ENCODE measurements at places on chromosomes 3 and 15. TPM values are rescaled to one million over a fixed set of nuclear protein-coding genes. Genes with fewer than 3 reads are reported as not detected.

DNA sequence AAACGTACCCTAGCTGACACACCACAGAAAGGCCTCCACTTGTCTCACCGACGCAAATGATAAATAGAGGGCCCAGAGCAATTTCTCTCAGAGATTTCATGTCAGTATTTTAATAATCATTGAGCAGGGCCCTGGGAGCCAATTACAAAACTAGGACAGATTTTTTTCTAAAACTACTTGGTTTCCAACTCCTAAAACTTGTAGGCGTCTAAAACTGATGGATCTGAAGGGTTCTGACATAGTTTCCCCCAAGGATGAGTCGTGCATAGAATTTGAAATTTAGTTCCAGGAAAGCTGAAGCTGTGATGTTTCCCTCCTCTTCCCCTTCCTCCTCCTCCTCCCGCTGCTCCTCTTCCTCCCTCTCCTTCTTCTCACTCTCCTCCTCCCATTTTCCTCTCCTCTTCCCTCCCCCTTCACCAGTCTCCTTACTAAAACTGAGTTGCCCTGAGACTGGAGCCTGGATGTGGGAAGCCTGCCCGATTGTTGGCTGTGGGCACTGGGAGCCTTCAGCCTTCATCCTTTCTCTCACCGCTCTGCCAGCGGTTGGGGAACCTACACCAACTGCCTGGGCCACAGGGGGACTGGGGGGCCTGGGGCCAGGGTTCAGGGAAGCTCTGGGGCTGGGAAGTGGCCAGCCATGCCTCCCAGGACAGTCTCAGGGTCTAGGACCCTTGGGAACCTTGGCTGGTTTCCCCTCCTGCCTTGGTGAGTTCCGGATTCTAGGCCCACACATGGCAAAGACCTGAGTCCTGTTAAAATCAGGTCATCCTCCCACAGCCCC lies 73.9 kb upstream of the SLC6A11 start:
- no peaks in the 10 kb centered on the region for H3K36me3 ChIP-seq
- peaks cover 12% of the 10 kb centered on the region for H3K27me3 ChIP-seq
- no peak overlapping the region for H3K4me3 ChIP-seq
- DNase-seq, result no peak
- no peak overlapping the region for H3K27ac ChIP-seq

DNA sequence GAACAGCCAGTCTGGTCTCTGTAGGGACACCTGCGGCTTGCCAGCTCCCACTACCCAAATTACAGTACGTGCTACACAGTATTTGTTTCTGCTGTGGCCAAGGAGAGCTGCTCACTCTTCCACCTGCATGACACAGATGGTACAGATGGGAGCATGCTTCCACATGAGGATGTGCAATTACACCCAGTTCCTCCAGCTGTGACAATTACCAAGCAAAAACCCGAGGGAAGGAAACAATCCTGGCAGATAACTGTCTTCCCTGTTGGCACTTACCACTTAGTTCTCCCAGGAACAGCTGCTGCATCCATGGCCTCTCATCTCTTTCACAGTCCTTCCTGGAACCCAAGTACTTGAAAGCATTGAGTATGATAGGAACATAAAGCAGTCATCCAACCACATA lies 34.4 kb downstream of the DET1 start:
- H3K36me3 ChIP-seq, result no peaks in the 10 kb centered on the region
- H3K27me3 ChIP-seq, result no peaks in the 10 kb centered on the region
- H3K4me1 ChIP-seq, result no peaks in the 10 kb centered on the region
- no peak for DNase-seq
- H3K27ac ChIP-seq, result no peak overlapping the region
- H3K4me3 ChIP-seq, result no peak overlapping the region

Gene SLC38A3
- polyA plus RNA-seq, result 1.3 TPM

- no peak overlapping the region for H3K4me3 ChIP-seq
- H3K36me3 ChIP-seq, result no peaks in the 10 kb centered on the region
- no peak overlapping the region for H3K27ac ChIP-seq
- DNase-seq, result no peak
- no peaks in the 10 kb centered on the region for H3K27me3 ChIP-seq
Measured at GRCh38 chr3:134998855-134999254, 203.8 kb downstream of the EPHB1 start.

GRCh38 chr3:155238845-155239244 lies 54.6 kb downstream of the STRIT1 start:
- no peak overlapping the region for H3K27ac ChIP-seq
- H3K4me1 ChIP-seq, result no peaks in the 10 kb centered on the region
- no peaks in the 10 kb centered on the region for H3K36me3 ChIP-seq
- H3K27me3 ChIP-seq, result no peaks in the 10 kb centered on the region

DNA sequence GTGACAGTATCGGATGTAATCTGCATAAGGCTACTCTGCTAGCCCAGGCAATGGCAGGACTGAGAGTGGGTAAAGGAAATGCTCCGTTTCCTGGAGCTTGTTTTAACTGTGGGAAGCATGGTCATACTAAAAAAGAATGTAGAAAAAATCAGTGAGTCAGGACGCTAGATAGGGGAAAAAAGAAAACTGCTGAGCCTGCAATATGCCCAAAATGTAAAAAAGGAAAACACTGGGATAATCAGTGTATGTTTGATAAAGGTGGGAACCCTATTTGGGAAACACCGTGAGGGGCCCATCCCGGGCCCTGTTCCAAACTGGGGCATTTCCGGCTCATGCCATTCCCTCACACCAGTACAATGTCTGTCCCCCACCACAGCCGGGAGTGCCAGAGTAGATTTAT lies 775.8 kb downstream of the ZPLD1 start:
- H3K27me3 ChIP-seq, result no peaks in the 10 kb centered on the region
- no peak overlapping the region for H3K4me3 ChIP-seq
- no peak overlapping the region for H3K27ac ChIP-seq
- DNase-seq, result no peak
- H3K36me3 ChIP-seq, result no peaks in the 10 kb centered on the region
- no peaks in the 10 kb centered on the region for H3K4me1 ChIP-seq

DNA sequence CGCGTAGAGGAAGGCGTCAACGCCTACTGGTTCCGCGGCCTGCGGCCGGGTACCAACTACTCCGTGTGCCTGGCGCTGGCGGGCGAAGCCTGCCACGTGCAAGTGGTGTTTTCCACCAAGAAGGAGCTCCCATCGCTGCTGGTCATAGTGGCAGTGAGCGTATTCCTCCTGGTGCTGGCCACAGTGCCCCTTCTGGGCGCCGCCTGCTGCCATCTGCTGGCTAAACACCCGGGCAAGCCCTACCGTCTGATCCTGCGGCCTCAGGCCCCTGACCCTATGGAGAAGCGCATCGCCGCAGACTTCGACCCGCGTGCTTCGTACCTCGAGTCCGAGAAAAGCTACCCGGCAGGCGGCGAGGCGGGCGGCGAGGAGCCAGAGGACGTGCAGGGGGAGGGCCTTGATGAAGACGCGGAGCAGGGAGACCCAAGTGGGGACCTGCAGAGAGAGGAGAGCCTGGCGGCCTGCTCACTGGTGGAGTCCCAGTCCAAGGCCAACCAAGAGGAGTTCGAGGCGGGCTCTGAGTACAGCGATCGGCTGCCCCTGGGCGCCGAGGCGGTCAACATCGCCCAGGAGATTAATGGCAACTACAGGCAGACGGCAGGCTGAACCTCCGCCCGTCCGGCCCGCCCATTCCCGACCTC lies 4.1 kb downstream of the ISLR2 start:
- H3K27ac ChIP-seq, result no peak overlapping the region
- peaks cover 56% of the 10 kb centered on the region for H3K4me1 ChIP-seq
- H3K27me3 ChIP-seq, result peaks cover 98% of the 10 kb centered on the region
- peak; percentile 86 for DNase-seq
- H3K36me3 ChIP-seq, result no peaks in the 10 kb centered on the region

GRCh38 chr15:43518197-43518761 lies 871 bp downstream of the MAP1A start:
- peak; percentile 65 for DNase-seq
- H3K4me3 ChIP-seq, result peak overlapping the region; percentile 85
- H3K36me3 ChIP-seq, result no peaks in the 10 kb centered on the region
- no peak overlapping the region for H3K27ac ChIP-seq
- H3K27me3 ChIP-seq, result peaks cover 53% of the 10 kb centered on the region

DNA sequence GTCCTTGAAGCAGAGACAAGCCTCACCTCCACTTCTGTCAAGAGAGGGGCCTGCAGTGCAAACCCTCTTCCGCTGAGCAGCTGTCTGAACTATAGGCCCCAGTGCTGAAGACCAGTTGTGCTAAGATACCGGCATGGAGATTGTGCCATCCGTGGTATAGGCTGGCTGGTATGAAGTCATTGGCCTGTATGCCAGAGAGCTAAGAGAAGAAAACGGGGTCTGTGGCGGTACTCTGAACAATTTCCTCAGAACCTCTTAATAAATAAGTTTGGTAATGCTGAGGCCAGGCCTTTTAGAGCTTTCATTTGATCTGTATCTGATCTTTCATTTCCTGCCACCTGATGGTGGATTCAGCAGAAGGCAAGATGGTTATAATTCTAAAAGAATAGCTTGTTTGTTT lies 123.0 kb downstream of the LRIG1 start:
- DNase-seq, result no peak
- no peaks in the 10 kb centered on the region for H3K27me3 ChIP-seq
- H3K4me1 ChIP-seq, result no peaks in the 10 kb centered on the region
- H3K4me3 ChIP-seq, result no peak overlapping the region
- peaks cover 30% of the 10 kb centered on the region for H3K36me3 ChIP-seq

Gene ZNF80
- polyA plus RNA-seq, result not detected

GRCh38 chr3:119635719-119636118 lies 24.7 kb downstream of the POPDC2 start:
- no peaks in the 10 kb centered on the region for H3K36me3 ChIP-seq
- H3K27ac ChIP-seq, result no peak overlapping the region
- no peaks in the 10 kb centered on the region for H3K4me1 ChIP-seq
- no peak overlapping the region for H3K4me3 ChIP-seq

DNA sequence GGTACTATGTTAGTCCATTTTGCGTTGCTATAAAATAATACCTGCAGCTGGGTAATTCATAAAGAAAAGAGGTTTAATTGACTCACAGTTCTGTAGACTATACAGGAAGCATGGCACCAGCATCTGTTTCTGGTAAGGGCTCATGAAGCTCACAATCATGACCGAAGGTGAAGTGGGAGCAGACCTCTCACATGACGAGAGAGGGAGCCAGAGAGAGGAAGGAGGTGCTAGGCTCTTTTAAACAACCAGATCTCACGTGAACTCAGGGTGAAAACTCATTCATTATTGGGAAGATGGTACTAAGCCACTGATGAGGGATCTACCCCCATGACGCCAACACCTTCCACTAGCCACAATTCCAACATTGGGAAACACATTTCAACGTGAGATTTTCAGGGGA lies 301.7 kb upstream of the MDFIC2 start:
- no peaks in the 10 kb centered on the region for H3K36me3 ChIP-seq
- no peaks in the 10 kb centered on the region for H3K27me3 ChIP-seq
- H3K4me3 ChIP-seq, result no peak overlapping the region
- H3K4me1 ChIP-seq, result peaks cover 12% of the 10 kb centered on the region
- no peak overlapping the region for H3K27ac ChIP-seq

Gene GRK7
- not detected for polyA plus RNA-seq

GRCh38 chr3:122014741-122015140 lies 7.3 kb downstream of the ILDR1 start:
- no peak overlapping the region for H3K27ac ChIP-seq
- no peak for DNase-seq
- H3K4me1 ChIP-seq, result 0 out of 2 replicates have a peak, but pooled peaks cover 4% of the 10 kb centered on the region
- H3K4me3 ChIP-seq, result no peak overlapping the region
- H3K36me3 ChIP-seq, result no peaks in the 10 kb centered on the region

DNA sequence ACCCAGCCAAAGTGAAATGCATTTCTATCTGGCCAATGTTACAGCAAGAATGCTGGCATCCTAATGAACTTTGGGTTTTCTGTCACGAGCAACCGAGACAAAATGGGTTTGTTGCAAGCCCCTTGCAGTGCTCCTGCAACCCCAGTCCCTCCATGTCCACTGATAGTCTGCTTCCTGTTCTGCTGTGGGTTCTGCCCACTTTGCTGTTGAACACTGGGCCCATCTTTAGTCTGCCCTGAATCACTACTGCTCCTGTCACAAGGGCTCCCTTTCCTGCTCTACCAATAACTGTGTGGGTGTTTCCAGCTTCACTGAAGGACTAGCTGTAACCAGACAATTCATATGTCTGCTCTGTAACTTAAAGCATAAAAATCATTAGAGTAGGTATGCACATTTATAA lies 12.7 kb upstream of the OXSR1 start:
- no peaks in the 10 kb centered on the region for H3K4me1 ChIP-seq
- DNase-seq, result no peak
- no peak overlapping the region for H3K4me3 ChIP-seq
- H3K27me3 ChIP-seq, result no peaks in the 10 kb centered on the region
- H3K36me3 ChIP-seq, result no peaks in the 10 kb centered on the region

Gene TTC21A
- polyA plus RNA-seq, result 2.5 TPM

DNA sequence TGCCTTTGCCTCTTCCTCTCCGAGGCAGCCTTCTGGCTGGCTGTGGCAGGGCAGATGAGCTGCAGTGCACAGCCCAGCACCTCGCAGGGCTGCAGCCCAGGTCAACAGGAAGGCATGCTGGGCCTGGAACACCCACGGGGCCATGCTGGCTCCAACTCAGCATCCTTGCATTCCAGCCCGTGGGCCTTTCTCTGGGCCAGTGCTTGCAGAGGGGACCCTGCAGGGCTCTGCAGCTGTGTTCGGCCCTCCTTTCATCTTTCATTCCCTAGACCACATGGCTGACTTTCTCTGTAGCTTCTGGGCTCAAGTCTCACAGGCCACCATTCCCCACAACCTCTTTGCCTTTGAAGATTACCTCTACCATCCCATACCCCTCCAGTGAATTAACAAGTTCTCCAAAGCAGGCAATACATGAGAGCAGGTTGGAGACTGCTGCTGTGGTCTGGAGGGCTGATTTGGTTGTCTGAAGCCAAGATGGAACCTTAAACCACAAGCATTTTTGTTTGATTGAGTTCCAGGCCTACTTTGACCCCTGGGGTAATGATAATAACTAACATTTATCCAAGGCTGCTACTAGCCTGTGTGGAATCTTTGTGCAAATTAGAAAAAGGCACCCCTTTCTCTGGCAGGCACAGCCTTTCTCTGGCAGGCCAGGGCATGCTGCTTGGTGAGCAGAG lies 5.9 kb downstream of the FAM131A start:
- DNase-seq, result no peak
- H3K27ac ChIP-seq, result no peak overlapping the region
- H3K4me1 ChIP-seq, result peaks cover 12% of the 10 kb centered on the region
- H3K4me3 ChIP-seq, result no peak overlapping the region
- no peaks in the 10 kb centered on the region for H3K27me3 ChIP-seq
- H3K36me3 ChIP-seq, result no peaks in the 10 kb centered on the region

Gene CHST13
- polyA plus RNA-seq, result 4.0 TPM

- no peaks in the 10 kb centered on the region for H3K27me3 ChIP-seq
- no peaks in the 10 kb centered on the region for H3K36me3 ChIP-seq
- no peaks in the 10 kb centered on the region for H3K4me1 ChIP-seq
- H3K4me3 ChIP-seq, result no peak overlapping the region
- H3K27ac ChIP-seq, result no peak overlapping the region
- DNase-seq, result no peak
Measured at GRCh38 chr15:77096138-77096537, 25.2 kb upstream of the TSPAN3 start.

Gene ZNF860
- 2.7 TPM for polyA plus RNA-seq

Gene TMEM207
- not detected for polyA plus RNA-seq

Gene SPSB4
- polyA plus RNA-seq, result 6.6 TPM

DNA sequence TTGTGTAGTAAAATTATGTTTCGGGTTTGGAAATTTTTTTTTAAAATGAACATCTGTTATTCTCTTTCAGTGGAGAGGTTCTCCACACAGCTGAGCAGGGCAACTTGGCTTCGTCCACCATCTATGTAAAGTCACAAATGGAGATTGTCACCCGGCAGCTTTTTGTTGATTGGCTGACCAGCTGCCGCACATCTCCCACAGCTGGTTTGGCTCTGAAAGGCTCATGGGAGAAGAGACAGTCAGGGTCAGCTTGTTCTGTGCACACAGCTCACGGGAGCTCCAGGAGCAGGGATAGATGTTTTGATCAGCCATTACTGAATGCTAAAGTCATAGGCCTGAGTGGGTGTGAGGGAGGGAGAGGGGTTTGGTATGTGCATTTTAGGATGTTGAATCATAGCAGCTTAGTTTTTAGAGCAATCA lies 12.9 kb upstream of the CCDC80 start:
- H3K4me3 ChIP-seq, result no peak overlapping the region
- DNase-seq, result no peak
- no peaks in the 10 kb centered on the region for H3K4me1 ChIP-seq
- no peak overlapping the region for H3K27ac ChIP-seq
- no peaks in the 10 kb centered on the region for H3K27me3 ChIP-seq
- H3K36me3 ChIP-seq, result no peaks in the 10 kb centered on the region
